Lung (tissue), 17 donors: ENCODE measurements at places on chromosomes 1 and 21. TPM values are rescaled to one million over a fixed set of nuclear protein-coding genes. Genes with fewer than 3 reads are reported as not detected.

- no peak for DNase-seq
- H3K27ac ChIP-seq: no peak overlapping the region
- H3K4me3 ChIP-seq: no peak overlapping the region
- H3K36me3 ChIP-seq: no peaks in the 10 kb centered on the region
- H3K4me1 ChIP-seq: peaks cover 5% of the 10 kb centered on the region
Observed at GRCh38 chr1:85911742-85912141, 203.5 kb upstream of the ZNHIT6 start.

Gene LEFTY2
- polyA plus RNA-seq: 0.11 TPM

- DNase-seq: peak; percentile 96
- H3K4me1 ChIP-seq: peaks cover 15% of the 10 kb centered on the region
- no peak overlapping the region for H3K4me3 ChIP-seq
Observed at GRCh38 chr1:222772996-222773379, 36.0 kb downstream of the FAM177B start.

DNA sequence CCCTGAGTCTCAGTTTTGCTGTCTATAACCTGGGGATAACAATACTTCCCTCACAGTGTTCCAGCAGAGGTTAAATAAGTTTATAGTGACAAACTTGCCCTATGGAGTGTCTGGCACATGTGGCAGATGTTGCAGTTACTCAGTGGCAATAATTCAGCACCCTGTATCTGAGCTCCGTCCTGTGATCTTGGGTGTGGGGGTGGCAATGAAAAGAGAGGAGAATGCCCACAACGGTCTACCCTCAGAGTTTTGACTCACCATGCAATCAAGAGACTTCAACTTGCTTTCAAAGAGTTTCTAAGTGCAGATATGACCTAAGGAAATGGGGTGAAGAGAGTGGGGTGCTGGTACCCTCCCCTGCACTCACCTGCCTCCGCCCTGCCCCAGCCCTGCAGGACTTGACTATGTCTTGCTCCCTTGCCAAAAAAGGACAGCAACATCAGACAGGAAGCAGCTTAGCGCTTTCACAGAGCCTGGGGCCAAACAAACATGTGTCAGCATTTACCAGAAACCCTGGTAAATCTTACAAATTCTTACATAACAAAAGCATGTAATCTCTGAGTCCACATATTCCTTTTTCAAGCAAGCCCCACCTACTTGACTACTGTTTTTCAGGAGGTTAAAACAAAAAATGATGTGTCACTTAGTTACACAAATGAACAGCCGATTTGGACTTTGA, 185.1 kb upstream of the CAMK1G start:
- no peaks in the 10 kb centered on the region for H3K36me3 ChIP-seq
- DNase-seq: no peak
- no peaks in the 10 kb centered on the region for H3K27me3 ChIP-seq
- no peak overlapping the region for H3K27ac ChIP-seq
- H3K4me1 ChIP-seq: no peaks in the 10 kb centered on the region

GRCh38 chr1:246647513-246647912, 76.7 kb upstream of the SCCPDH start:
- H3K4me3 ChIP-seq: no peak overlapping the region
- no peak overlapping the region for H3K27ac ChIP-seq
- H3K27me3 ChIP-seq: no peaks in the 10 kb centered on the region
- peaks cover 4% of the 10 kb centered on the region for H3K36me3 ChIP-seq

DNA sequence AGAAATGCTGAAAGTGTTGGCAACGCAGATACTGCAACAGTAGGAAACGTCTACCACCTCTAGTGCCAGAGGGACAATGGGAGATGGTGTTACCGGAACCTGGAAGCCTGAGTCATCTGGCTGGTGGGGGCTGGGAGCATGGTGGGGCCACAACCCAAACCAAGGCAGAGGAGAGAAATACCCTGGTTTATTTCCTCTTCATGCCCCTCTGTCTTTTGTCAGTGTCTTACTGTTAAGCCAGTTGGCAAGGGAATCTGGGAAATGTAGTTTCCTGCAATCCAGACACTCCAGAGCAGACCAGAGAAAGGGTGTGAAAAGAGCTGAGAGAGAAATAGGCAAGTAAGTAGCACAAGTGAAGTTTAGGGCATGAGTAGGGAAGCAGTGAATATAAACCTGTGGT, 14.8 kb downstream of the DNTTIP2 start:
- no peak overlapping the region for H3K4me3 ChIP-seq
- H3K36me3 ChIP-seq: peaks cover 6% of the 10 kb centered on the region
- no peak overlapping the region for H3K27ac ChIP-seq

DNA sequence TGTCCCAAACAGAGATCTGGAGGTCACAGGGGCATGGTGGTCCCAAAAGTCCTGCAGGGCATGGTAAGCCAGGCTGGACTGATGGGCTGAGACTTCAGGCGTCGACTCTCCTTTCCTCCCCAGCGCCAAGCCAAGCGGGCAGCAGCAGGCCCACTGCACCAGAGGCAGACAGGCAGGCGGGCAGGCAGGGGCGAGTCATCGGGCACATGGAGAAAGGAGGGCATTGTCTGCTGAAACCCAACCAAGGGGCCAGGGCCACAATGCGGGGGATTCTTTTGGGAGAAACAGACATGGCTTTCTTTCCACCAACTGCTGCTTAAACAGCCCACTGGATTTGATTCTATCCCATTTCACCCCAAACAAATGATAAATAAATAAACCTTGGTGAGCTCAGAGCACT, 46.2 kb downstream of the TRABD2B start:
- H3K27me3 ChIP-seq: no peaks in the 10 kb centered on the region
- H3K4me1 ChIP-seq: no peaks in the 10 kb centered on the region
